NCI-H1092 (cell line): ENCODE measurements at places on chromosomes 12 and 14.

GRCh38 chr12:75571204-75571603, 59.8 kb upstream of the KRR1 start:
- no peak for DNase-seq

DNA sequence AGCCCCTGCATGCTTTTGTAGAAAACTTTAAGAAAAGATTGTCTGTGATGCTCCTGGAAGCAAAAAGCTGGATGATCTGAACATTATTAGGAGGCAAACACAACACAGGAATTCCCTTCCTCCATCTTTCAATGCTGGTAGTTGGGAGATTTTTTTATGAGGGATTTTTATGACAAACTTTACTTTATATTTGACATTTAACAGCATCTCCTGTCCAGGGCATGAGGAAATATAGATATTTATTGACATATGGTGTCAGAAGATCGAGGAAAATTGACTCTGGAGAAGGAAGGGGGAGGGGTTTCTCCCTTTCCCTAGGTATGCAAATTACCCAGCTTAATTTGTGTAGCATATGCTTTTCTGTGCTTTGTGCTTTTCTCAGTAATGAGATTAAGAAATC, 37.8 kb upstream of the CISTR start:
- no peak for DNase-seq

DNA sequence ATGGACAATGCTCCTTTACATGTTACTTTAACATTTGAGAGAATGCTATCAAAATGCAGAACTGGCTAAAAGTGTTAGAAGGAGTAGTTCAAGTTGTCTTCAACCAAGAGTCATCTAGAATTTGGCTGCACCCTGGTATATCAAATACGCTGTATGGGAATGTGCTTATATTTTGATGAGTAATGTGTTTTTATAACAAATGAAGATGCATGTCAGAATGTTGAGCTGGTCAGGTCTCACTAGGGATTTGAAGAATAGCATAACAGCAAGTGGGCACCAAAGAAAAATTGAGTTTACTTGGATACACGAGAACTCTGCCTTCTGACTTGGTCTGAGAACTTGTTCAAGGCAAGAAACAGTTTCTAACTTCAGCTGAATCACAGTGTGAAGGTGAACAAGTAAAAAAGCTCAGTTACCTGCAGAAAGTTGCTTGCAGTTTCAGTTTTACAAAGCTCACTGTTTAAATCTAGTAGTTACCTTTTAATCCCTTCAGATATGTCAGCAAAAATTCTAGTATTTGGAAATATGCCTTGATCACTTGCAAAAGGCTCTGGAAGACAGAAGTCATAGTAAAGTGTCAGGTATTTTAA, 82.3 kb downstream of the PDE3A start:
- DNase-seq: no peak

- DNase-seq: no peak
These were observed 238.8 kb downstream of the PAWR start for GRCh38 chr12:79451978-79452377.

DNA sequence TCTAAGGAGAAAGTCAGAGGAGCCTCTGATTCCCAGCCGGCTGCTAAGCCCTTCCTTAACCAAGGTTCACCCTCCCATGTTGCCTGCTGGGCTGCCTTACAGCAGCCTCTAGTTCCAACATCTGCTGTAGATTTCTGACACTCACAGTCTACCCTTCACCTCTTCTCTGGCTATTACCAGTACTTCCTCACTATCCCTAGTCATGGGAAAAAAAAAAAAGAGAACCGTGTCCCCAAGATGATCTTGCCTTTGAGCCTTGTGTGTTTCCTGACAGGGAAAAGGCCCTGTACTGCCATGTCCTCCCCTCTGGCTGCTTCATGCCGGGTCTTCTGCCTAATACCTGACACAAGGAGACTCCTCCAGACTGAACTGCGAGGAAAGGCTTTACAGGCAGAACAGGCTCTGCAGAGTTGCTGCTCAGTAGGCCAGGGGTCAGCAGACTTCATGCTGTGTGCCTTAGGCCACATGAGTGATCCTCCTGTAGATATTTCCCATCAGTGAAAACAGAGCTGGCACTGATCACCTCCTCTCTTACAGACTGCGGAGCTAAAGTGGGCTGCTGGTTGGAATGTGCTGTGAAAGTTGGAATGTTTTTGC, 46.8 kb downstream of the PRKCH start:
- no peak for DNase-seq

DNA sequence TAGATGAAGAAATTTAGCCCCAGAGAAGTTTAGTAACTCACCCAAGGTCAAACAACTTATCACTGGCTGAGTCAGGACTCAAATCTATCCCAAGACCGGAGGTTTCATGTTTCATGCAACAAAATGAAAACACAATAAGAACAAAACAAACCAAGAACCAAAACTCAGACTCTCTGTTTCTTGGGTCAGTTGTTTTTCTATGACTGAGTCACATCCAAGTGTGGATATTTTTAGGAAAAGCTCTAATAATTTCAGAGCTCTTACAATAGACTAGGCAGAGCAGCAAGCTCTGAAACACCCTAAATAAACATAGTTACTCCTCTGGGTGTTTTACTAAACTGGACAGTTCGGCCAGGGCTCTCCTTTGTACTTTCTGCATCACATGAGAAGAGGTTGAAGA, 87.6 kb upstream of the PRB2 start:
- DNase-seq: no peak

GRCh38 chr14:57346741-57347140, 43.6 kb upstream of the NAA30 start:
- peak; percentile 22 for DNase-seq

DNA sequence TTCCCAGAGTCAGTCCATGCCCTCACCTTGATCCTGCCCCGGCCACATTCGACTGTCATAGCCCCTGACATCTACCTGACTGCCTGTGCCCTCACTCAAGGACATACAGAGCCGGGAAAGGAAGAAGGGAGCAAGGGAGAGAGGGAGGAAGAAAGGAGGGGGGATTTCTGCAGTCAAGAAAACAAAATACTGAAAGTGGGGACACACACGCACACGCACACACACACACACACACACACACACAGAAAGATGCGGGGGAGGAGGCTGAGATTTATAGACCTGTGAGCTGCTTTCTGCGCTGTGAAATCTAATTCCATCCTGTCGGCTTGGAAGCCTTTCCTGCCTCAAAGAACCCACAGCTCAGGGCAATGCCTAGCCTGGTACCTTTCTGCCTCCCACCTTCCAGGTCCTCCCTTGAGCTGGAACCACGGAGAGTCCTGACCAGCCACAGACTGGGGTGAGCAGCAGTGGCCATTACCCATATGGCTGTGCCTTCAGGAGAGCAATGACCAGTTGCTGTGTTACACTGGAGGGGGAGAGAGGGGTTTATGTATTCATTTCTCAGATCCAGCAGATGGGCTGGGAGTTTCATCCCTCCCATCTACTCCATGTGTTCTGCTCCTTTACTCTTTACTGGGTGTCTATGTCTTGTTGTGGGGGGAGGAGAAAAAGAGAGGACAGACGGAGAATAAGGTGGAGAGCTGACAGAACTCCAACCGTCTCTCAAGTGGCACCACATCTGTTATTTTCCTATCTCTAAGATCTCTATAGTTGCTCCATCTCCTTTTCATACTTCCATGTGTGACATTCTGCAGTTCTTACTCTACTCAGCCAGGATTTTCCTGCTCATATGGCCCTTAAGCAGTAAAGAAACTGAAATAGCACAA, 12.9 kb downstream of the C14orf93 start:
- DNase-seq: no peak

DNA sequence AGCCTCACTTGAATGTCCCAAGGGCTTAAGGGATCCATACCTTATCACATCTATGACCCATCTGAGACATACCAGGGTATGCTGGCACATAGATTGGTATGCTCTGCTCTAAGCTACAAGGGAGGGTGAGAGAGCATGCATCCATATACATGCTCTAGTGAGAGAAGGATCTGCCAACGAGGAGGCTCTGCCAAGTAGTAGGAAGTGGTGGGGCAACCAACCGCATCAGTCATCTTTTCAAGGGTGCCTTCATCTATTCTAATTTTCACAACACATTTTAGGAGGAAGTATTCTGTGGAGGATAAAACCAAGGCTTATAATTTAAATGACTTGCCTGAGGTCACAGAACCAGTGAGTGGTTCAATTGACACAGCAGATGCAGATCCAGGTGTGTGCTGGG, 6.6 kb upstream of the PPM1A start:
- no peak for DNase-seq

DNA sequence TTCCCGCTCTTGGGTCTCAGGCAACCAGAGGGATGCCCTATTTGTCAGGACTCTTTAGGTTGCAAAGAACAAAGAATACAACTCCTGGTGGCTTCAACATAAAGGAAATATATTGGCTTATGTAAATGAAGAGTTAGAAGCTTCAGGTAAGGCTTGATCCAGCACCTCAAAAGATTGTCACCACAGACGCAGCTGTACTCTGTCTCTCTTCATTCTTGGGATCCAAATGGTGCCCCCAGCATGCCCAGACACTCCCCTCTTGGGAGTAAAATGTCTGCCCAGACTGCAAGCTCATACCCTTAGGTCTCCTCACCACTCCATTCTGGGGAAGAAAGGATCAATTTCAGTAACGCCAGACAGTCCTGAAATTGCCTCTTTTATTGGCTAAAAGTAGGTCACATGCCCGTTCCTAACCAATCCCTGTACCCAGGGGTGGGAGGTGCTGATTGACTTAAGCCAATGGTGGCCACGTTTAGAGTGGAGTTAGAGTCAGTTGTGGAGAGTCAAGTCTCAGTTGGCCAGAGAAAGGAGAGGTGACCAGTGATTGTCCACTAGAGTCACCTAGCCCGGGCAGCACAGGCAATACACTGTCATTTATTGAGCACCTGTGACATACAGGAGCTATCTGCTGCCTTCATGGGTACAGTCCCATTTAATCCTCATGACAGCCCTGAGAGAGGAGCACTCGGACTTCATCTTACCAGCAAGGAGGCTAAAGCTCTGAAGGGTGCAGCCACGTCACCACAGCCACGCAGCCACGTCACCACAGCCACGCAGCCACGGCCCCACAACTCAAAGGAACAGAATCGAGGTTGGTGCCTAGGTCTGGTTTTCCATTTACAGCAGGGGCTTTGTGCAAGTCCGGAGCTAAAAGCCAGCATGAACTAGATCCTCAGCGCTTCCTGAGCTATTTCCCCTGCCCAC, 19.7 kb upstream of the BEGAIN start:
- no peak for DNase-seq

GRCh38 chr12:124673801-124674617, 106.6 kb upstream of the NCOR2 start:
- DNase-seq: no peak

- DNase-seq: no peak
These were observed 60.0 kb downstream of the DCAF5 start for GRCh38 chr14:69092840-69093422.

DNA sequence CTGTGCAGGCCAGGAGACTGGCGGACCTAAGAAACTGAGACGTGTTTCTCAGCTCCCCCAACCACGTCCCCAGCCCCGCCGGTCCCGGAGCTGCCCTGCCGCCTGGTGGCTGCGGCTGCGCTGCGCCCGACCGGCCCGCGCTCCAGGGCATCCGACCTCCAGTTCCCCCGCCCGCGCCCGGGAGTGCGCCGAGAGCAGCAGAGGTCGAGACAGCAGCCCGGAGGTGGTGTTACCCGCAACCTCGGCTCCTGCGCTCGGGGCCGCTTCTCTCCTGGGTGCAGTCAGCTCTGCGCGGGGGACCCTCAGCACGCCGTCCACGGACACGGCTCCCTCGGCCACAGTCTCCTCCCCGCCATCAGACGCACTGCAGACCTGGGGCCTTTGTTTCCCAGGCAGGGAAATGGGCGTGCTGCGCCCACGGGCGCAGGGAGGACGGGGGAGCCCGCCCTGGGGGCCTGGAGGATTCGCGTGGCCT, 21.6 kb upstream of the GPR132 start:
- no peak for DNase-seq

DNA sequence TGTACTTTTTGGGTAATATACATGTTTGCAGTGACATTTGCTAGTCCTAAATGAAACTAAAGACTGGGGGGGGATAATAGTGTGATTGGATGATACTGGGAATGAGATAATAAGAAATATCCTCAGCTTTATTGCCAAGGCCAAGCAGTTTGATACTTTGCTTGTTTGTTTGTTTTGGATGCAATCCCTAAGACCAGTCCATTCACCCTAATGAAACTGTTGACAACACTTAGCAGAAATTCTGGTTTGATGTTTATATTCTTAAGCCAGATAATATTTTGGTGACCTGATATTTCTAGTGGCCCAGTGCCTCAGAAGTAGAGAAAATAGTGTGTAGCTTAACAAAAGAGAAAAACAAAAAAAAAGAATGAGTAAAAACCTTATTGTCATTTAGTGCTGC, 1.8 kb downstream of the PHC1 start:
- DNase-seq: no peak

DNA sequence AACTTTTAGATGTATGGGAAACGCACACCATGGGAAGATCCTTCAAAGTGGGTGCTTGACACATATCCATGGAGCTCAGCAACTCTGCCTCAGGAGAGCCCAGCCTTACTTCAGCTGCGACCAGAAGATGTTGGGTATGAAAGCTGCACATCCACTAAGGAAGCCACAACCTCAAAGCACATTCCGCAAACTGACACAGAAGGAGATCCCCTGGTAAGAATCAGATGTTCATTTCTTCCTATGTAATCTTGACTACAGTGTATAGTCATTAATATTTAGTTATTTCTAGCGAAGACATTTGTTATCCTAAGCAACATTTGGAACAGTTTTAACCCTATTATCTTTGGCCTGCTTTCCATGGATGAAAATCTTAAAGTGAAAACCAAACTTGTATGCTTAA, 374.2 kb downstream of the NAV3 start:
- no peak for DNase-seq

DNA sequence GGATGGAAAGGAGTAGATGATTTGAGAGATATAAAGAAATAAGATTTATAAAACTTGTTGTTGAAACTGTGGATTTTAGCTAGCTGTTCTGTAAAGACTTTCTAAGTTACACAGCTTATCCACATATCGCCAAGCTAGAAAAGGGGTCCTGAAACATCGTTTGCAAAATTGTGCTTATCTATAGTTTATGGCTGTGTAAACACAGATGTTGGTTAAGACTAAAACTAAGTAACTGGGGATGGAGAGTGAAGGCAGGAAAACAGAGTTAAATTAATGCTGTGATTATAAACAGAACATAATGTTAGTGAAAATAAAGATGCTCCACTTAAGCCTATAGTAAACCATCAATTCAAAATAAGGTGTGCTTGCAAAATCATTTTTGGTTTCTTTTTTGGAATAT, 311.3 kb upstream of the DDHD1 start:
- DNase-seq: no peak

GRCh38 chr14:32211068-32211404, 8.0 kb upstream of the RNU6-8 start:
- no peak for DNase-seq

DNA sequence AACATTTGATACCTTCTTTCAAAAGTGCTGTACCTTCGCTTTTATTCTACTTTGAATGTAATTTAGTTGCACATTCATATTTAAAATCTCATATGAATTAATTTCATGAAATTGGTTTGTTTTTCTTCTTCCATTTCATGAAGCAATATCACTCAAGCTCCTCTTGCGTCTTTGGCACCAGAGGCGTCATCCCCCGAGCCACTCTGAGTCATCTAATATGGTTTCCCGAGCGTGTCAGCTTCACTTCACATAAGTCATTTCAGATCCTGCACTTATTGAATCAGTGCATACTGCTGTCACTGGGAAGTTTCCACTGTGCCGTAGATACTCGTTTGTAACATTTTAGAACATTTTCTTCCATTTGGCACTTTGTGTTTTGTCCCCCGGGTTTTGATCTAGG, 105.6 kb downstream of the SLC25A47 start:
- no peak for DNase-seq

GRCh38 chr12:116142936-116143898, 134.3 kb downstream of the MED13L start:
- no peak for DNase-seq
